ENCODE measurements at places on chromosomes 5 and 9.

- no peak for DNase-seq
Observed at GRCh38 chr5:131142970-131143617, 22.0 kb downstream of the HINT1 start.

- DNase-seq: no peak
Observed at GRCh38 chr5:123455095-123455494, 31.9 kb upstream of the CEP120 start.

DNA sequence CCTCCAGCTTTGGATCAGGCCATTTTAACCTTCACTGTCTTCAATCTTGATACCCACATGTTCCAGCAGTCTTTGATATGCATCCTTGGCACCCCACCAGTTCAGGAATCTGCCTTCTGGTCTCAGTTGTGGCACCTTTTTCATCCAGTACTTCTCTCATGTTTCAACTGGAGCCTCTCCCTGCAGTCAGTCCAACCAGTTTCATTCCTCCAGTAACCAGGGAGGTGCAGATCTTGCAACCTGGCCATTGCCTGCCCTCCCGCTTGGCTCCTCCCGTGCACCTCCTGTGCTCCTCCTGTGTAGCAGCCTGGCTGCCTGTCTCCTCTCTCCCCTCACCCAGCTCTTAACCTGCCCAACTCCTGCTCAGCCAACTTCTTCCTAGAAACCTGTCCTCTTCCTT is 20.2 kb downstream of the FUBP3 start:
- no peak for DNase-seq

DNA sequence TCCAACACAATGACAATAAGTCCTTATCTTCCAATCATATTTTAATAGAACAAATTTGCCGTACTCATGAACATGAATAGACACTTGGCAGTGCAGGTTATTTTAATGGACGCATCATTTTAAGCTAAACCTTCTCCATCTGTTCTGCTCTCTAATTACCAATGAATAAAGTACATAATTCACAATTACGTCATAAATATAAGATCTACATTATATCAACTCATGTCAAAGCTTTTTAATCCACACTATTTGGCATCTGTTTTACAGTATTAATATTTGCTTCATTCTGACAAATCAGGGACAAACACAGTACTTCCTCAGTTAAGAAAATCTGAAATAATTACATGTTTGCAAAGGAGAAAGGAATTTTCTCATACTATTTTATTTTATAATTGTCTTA is 344.1 kb upstream of the DMAC1 start:
- DNase-seq: no peak

Data from NCI-H146 (cell line).